Hematopoietic multipotent progenitor cell treated with erythropoietin and hydrocortisone succinate and interleukin-3 and kit ligand, for 8 days (in vitro differentiated cells): ENCODE measurements at places on chromosomes 2 and 18.

GRCh38 chr2:39875914-39876267, 96.8 kb upstream of the THUMPD2 start:
- no peak for DNase-seq

DNA sequence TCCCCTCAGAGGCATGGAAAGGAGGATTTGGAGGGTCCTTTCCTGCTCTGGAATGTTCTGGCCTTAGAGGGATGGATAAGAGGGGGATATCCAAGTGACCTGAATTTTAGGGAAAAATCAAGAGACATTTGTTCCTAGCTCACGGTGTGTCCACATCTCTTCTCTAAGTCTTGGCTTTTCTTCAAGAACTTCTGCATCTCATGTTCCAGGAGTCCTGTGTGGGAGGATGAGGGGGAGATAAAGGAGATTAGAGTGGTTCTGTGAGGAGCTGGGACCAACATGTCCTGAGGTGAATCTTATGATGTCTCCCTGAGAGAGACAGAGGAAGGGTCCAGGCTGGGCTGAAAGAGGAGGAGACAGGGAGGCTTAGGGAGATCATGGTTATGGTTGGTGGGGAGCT, 11.7 kb downstream of the EMX1 start:
- DNase-seq: no peak

DNA sequence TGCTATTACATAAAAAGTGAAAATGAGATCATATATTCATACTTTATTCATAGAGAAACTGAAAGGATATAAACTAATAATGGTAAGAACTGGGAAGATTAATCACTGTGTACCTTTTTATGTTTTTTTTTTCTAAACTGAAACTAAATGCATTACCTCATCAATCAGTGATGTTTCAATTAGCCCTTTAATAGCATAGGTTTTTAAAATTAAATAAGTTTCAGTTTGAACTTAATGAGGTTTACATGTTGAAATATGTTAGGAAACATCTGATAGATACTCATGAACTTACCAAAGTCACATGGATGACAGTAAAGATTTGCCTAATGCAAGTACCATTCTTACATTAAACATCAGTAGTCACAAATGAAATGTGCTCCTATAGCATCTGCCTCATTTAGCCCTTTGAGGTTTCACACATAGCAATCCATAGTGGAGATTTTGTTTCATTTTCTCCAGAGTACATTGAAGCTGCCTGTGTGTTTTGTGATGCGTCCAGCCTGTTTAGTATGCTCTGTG, 8.9 kb downstream of the MAPRE2 start:
- no peak for DNase-seq

GRCh38 chr2:208573569-208573968, 167.0 kb downstream of the PTH2R start:
- DNase-seq: peak; percentile 7

DNA sequence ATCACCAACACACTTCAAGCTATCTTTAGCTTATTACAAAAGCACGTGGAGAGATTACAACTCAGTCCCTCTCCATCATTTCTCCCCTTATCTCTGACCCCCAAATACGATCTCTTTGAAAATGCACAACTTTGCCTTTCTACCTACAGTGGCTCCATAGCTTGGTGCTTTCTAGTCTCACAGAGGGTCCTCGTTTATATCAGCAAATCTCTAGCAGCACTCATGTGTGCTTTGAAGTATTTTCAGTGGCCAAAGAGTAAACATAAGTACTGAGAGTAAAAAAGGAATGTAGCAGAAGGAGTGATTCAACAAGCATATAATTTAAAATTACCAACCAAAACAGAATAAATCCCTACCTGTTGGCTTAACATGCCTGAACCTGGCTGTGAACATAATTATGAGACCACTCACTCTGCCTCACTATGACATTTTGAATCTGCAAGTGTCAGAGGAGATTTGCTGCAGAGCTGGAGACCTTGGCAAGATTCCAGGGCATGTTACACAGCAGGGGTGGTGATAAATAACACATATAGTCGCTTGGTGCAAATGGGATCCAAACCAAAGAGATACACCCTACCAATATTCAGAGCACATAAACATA, 54.6 kb downstream of the LAMA3 start:
- DNase-seq: no peak

GRCh38 chr2:233981574-233982420, 64.6 kb downstream of the TRPM8 start:
- DNase-seq: no peak
